ENCODE measurements at places on chromosomes 16 and 17.
A peak's percentile ranks its signal among the peaks of the same experiment; 100 is the strongest.

DNA sequence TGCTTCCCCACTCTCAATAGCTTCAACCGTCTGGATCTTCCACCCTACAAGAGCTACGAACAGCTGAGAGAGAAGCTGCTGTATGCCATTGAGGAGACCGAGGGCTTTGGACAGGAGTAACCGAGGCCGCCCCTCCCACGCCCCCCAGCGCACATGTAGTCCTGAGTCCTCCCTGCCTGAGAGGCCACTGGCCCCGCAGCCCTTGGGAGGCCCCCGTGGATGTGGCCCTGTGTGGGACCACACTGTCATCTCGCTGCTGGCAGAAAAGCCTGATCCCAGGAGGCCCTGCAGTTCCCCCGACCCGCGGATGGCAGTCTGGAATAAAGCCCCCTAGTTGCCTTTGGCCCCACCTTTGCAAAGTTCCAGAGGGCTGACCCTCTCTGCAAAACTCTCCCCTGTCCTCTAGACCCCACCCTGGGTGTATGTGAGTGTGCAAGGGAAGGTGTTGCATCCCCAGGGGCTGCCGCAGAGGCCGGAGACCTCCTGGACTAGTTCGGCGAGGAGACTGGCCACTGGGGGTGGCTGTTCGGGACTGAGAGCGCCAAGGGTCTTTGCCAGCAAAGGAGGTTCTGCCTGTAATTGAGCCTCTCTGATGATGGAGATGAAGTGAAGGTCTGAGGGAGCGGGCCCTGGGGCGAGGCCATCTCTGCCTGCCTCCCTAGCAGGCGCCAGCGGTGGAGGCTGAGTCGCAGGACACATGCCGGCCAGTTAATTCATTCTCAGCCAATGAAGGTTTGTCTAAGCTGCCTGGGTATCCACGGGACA, 11.1 kb upstream of the CLEC18A start:
- no peak for DNase-seq

- no peak for DNase-seq
Measured at GRCh38 chr17:27091043-27091497, 202.8 kb upstream of the WSB1 start.

GRCh38 chr16:58042001-58042885, 16.7 kb downstream of the MMP15 start:
- DNase-seq: no peak

DNA sequence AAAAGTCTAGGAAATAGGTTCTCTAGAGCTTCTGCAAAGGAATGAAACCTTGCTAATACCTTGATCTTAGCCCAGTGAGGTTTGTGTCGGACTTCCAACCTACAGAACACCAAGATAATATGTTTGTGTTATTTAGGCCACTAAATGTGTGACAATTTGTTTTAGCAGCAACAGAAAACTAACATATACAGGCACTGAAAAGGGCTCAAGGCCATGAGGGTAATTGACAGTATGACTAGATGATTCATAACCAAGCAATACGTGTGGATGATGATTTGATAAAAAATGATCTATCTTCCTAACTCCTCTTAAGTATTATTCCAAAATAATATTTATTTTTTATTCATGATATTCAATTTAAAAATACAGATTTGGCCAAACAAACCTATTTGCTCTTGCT, 27.7 kb upstream of the MED13 start:
- DNase-seq: no peak

GRCh38 chr17:50847566-50847965, 12.2 kb downstream of the WFIKKN2 start:
- DNase-seq: no peak

DNA sequence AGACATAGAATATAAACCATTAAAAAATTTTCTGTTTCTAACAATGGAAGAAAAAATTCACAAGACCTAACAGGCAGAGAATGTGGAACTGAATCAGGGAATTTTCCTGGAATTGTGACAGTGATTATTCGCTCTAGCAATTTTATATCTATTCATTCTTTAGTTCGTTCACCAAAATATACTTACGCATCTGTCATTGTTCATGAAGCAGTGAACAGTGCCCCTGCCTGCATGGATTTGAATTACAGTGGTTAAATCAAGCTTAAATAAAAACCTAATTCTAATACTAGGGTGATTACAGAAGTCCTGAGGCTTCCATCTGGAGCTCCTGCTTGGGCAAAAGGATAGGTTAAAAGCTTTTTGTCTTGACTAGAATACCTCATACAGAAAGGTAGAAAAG, 48.6 kb downstream of the ABCA8 start:
- DNase-seq: no peak

DNA sequence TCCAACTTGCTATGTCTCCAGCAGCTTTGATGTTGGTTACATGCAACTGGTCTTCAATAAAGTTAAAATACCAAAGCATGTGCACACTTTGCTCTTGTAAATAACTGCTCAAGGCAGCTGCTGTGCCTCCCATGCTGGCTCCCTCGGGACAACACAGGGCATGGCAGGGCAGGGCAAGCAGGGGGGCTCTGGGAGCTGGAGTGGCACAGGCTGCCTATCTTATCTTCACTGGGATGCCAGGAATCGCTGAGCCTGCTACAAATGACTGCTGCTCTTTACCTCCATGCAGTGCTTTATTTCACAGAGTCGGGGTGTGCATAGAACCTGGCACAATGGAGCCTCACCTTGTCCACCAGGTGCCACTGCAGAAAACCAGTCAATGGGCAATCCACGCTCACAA, 21.8 kb downstream of the PEMT start:
- DNase-seq: no peak

GRCh38 chr17:76816590-76817135, 51.5 kb upstream of the MGAT5B start:
- peak; percentile 62 for DNase-seq

DNA sequence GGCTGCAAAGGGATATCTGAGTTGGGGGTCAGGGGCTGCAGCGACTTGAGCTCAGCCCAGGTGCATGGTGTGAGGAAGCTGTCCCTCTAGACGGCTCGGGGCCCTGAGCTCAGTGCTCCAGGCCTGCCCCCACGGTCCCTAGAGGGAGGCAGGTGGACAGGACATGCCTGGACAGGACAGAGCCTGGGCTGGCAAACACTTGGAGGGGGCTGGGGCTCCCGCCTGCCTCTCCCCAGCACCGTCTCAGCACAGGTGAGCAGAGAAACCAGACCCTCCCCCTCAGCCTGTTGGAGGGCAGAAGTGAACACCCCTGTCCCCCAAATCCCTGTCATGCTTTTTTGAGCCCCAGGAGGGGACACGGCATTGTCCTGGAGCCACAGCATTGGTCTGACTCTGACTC, 11.4 kb upstream of the SLC38A10 start:
- no peak for DNase-seq

DNA sequence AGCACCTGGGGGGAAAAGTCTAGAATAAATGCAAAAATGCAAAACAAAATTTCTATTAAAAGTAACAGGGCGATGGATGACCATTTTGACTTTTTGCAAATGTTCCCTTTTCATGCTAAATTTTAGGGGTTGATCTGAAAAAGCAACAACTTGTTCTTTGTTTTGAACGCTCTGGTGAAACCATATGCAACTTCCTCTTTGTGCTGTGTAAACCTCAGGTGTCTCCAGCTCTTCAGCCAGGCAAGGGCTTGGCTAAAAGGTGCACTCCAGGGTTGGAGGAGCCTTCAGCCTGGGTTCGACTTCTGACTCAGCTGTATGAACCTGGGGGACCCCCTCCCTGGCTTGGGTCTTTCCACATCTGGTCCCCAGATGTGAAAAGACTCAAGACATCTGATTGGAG, 9.5 kb downstream of the IRF8 start:
- no peak for DNase-seq

GRCh38 chr17:79388556-79389295, 222.1 kb downstream of the RBFOX3 start:
- DNase-seq: peak; percentile 71

DNA sequence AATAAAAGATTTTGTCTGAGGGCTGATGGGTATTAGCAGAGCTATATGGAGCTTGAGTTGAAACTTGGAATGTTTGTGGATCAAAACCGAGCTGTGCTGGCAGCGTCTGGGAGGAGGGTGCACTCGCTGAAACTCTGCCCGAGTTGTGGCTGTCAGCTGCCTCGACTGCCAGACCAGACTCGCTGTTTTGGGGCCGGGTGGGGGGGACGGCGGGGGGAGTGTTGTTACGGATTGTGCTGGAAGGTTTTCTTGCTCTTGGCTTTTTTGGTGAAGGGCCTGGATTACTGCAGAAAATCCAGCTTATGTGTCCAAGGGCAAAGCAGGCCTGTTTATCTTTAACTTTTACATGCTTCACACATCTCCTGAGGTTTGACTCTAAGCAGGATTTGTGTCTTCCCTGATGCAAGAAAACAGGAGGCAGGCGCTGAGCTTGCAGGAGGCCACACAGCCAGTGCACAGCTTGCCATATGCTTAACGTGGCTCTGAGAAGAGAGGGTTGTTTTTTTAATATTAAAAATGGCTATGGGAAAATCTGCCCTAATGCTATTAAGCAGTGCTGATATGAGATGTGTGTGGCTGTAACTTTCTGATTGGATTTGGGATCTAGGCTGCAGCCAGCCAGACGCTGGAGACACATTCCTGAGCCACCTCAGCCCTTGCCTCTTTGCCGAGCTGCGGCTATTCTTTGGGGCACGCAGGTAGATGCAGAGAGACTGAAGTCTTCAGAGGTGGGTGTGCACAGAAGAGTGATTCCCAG, 20.5 kb upstream of the RPTOR start:
- no peak for DNase-seq

- no peak for DNase-seq
Measured at GRCh38 chr17:41437769-41438168, 3.0 kb downstream of the KRT38 start.

DNA sequence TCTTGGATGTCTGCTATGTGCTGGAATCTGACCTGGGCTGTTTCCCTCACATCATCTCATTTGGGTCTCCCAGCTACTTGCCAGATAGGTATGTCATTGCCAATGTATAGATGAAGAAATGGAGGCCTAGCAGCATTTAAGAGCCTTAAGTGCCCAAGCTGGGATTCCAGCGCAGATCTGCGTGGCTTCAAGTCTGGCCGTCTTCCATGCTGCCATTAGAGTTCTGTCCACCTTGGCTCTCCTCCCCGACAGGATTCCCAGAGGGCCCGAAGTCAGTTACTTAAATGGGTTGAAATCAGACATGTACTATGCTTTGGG, 33.0 kb upstream of the CCR7 start:
- no peak for DNase-seq

DNA sequence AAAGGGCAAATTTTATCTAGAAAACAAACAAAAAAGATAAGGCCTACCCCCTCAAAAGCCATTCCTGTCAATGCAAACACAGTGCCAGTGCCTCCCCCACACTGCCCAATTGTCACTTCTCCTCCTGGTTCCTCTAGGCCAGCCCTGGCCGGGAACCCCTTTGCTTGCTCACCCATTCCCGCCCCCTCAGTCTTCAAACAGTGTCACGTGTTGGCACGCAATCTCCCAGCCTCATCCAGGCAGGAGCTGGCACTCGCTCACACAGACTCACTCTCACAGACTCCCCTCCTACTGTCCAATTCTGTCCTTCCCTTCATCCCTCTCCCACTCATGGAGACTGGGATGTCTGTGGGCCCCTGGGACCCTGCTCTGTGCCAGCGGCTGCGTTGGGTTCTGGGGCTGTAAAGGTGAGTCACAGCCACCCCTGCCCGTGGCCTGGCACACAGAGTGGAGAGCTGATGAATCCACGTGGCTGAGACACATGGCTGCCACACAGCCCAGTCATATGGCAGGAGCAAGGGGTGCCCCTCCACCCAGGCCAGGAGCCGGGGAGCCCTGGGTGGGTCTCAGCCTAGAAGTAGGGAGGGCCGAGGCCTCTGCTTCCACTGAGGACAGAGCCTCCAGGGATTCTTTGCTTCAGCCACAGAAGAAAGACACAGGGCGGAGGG, 54.8 kb downstream of the VAC14 start:
- no peak for DNase-seq

GRCh38 chr17:52546493-52546892, 388.0 kb upstream of the CA10 start:
- DNase-seq: no peak

DNA sequence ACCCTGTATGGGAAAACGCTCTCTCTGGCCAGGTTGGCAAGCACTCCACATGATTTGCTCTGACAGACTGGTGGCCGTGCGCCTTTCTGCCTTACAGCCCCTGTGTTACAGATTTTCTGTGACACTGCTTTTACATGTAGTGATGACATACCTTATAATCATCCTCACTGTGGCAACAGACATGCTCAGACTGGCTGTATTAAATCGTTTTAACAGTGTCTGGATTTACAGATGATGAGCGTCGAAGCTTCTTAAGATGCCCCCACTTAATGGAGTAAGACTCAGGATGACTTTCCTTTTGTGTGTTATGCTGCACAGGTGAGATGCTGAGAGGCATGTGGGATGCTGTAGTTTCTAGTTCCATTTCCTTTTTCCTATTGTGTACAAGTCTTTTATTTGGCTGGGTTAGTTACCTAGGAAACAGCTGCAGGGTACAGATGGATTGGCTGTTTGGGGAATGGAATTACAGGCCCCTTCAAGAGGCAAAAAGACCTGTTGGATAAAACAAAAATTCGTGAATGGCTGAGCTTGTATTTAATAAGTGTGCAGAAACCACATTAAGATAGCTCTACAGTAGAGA, 20.9 kb upstream of the VWA3A start:
- no peak for DNase-seq

DNA sequence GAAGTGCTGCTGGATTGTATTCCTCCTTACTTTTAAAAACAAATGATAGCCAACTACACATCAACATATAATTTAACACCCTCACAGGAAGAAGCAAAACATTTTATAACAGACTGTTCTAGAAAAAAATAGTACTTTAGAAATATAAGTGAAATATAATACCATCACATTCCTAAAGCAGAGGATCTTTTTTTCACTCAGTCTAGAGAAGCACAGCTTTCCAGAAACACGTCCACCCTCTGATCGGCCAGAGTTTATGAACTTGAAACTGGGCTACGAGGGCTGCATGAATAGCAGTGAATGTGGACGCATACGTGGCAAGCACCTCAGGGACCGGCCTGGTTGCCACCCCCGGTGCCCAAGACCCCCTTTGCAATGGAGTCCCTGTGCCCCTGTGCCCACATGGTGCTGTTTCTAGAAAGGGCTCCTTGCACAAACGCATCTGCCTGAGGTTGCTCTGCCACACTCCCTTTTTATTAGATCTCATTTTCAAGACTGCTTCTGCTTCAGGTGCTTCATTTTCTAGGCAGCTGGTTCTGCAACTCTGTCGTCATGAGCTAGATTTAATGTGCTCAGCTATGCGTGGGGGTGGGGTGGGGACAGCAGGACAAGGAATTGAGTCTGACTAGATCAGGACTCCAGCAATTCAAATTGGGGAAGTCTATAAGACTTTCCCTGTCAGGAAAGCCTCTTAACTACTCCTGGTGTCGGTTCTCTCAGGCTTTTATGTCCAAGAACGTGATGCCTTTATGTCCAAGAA, 29.1 kb upstream of the ERN1 start:
- no peak for DNase-seq

DNA sequence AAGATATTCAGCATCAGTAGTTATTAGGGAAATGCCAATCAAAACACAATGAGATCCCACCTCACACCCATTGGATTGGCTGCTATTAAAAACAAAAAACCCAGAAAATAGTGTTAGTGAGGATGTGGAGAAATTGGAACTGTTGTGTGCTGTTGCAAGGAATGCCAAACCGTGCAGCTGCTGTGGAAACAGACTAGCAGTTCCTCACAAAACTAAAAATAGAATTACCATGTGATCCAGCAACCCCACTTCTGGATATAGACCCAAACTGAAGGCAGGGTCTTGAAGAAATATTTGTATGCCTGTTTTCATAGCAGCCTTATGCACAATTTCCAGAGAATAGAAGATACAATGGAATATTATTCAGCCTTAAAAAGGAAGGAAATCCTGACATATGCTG, 46.0 kb downstream of the FOXK2 start:
- no peak for DNase-seq

Measured in COR-L47 (cell line).